ENCODE measurements at places on chromosomes 12 and 14. TPM values are rescaled to one million over a fixed set of nuclear protein-coding genes. Genes with fewer than 3 reads are reported as not detected.

Gene RHEBL1
- 4.9 TPM for total RNA-seq

Gene BCDIN3D
- 4.7 TPM for total RNA-seq

Gene GOLGA5
- total RNA-seq: 26.2 TPM

Gene NANOG
- not detected for total RNA-seq

Gene NTN4
- total RNA-seq: 57.2 TPM

Gene BMAL2
- total RNA-seq: 21.5 TPM

Gene GPD1
- total RNA-seq: 0.19 TPM

Gene IAPP
- not detected for total RNA-seq

Gene SLC38A6
- total RNA-seq: 20.2 TPM

Gene TAS2R9
- total RNA-seq: not detected

Gene CHFR
- total RNA-seq: 18.6 TPM

Gene TAS2R46
- total RNA-seq: not detected

Gene EEA1
- total RNA-seq: 9.3 TPM

Gene TAS2R7
- total RNA-seq: not detected

Gene TSHR
- total RNA-seq: not detected

Gene LTBR
- 198 TPM for total RNA-seq

Gene PTPRO
- total RNA-seq: not detected

Gene GPR84
- total RNA-seq: not detected

Gene SPIC
- total RNA-seq: not detected

All from A549 treated with RU486 at 1 μM for 4 hours (cell line).